ENCODE measurements at places on chromosomes 1 and 21. TPM values are rescaled to one million over a fixed set of nuclear protein-coding genes. Genes with fewer than 3 reads are reported as not detected.

UTP11 gene
- total RNA-seq: 70.5 TPM

PKLR gene
- total RNA-seq: 2.2 TPM

FTCD gene
- not detected for total RNA-seq

CFAP141 gene
- total RNA-seq: not detected

ATAD3C gene
- total RNA-seq: 0.14 TPM

TMEM201 gene
- 14.9 TPM for total RNA-seq

LCE1C gene
- total RNA-seq: not detected

KCNT2 gene
- 12.3 TPM for total RNA-seq

PODN gene
- not detected for total RNA-seq
